ENCODE measurements at places on chromosomes 1 and 21. TPM values are rescaled to one million over a fixed set of nuclear protein-coding genes. Genes with fewer than 3 reads are reported as not detected.

ADGRL4 gene
- not detected for total RNA-seq

OR2M2 gene
- not detected for total RNA-seq

COL8A2 gene
- 0.08 TPM for total RNA-seq

PTPN7 gene
- not detected for total RNA-seq

SLC6A17 gene
- 4.1 TPM for total RNA-seq

MRPL24 gene
- total RNA-seq = 184 TPM

RGS5 gene
- 0.64 TPM for total RNA-seq

IGSF5 gene
- not detected for total RNA-seq

EVA1C gene
- total RNA-seq = 55.7 TPM

LPAR3 gene
- 0.16 TPM for total RNA-seq

TAF5L gene
- 22.2 TPM for total RNA-seq

CFHR4 gene
- not detected for total RNA-seq

ADAMTS4 gene
- not detected for total RNA-seq

C1orf141 gene
- not detected for total RNA-seq

SLC25A34 gene
- total RNA-seq = 0.53 TPM

RNU1-2 gene
- total RNA-seq = not detected

PEX11B gene
- total RNA-seq = 33.2 TPM

LAX1 gene
- total RNA-seq = not detected

CYP4A11 gene
- not detected for total RNA-seq

SMCP gene
- total RNA-seq = not detected

CELA2A gene
- not detected for total RNA-seq

NRIP1 gene
- 7.8 TPM for total RNA-seq

PTPRC gene
- total RNA-seq = not detected

LGALS8 gene
- 31.8 TPM for total RNA-seq

LYPD8 gene
- total RNA-seq = not detected

MEX3A gene
- 1.6 TPM for total RNA-seq

TTC39A gene
- 1.5 TPM for total RNA-seq

SFN gene
- total RNA-seq = 710 TPM

AMY2B gene
- 0.52 TPM for total RNA-seq

GPR3 gene
- 1.5 TPM for total RNA-seq

CDCA8 gene
- total RNA-seq = 46.5 TPM

AKR7A3 gene
- 0.32 TPM for total RNA-seq

TEX38 gene
- total RNA-seq = not detected

SPRR2B gene
- not detected for total RNA-seq

NBPF4 gene
- not detected for total RNA-seq

CLDN17 gene
- not detected for total RNA-seq

KCNJ9 gene
- total RNA-seq = not detected

PADI3 gene
- total RNA-seq = 0.89 TPM

A3GALT2 gene
- total RNA-seq = not detected

CLDN19 gene
- not detected for total RNA-seq

PDPN gene
- not detected for total RNA-seq

WNT2B gene
- total RNA-seq = 0.14 TPM

VWA1 gene
- 14.2 TPM for total RNA-seq

IFNLR1 gene
- 1.4 TPM for total RNA-seq

CHIA gene
- total RNA-seq = not detected

MANEAL gene
- total RNA-seq = 24.3 TPM

CACNA1S gene
- not detected for total RNA-seq

All from A549 treated with Mapracorat at 1 μM for 4 hours (cell line).